HFFc6 (cell line): ENCODE measurements at places on chromosomes 13 and 19. TPM values are rescaled to one million over a fixed set of nuclear protein-coding genes. Genes with fewer than 3 reads are reported as not detected.

GRCh38 chr19:47215581-47215980, 15.4 kb downstream of the BBC3 start:
- DNase-seq, result no peak

GRCh38 chr13:25743421-25743820, 308.4 kb downstream of the SHISA2 start:
- DNase-seq, result no peak

DNA sequence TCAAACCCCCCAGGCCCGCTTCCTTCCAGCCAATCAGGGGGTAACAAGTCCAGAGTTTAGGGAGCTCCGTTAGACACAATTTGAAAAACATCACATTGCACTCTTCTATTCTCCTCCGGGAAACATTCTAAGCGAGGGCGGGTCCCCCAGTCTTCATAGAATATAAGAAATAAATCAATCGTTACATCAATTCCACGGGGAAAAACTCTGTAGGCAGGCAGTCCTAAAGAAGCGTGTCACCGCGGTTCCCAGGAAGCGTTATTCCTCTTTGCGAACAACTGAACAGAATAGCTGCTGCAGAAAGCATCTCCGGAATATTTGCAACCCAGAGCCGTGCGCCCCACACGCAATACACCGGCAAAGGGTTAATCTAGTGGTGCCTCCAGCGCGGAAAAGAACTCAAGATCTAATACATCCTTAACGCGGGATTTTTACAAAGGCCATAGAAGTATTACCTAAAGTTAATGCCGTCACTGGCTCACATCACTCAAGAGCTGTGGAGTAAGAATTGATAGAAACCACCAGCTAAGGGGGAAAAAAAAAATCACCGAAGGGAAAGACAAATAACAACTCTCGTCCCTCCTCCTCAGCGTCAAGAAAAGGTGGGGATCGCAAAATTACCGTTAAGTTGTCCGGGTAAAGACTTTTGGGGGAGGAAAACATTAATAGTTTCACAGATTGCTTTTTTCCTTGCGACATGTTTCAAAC, 65.1 kb downstream of the KCNRG start:
- DNase-seq, result peak; percentile 22

DNA sequence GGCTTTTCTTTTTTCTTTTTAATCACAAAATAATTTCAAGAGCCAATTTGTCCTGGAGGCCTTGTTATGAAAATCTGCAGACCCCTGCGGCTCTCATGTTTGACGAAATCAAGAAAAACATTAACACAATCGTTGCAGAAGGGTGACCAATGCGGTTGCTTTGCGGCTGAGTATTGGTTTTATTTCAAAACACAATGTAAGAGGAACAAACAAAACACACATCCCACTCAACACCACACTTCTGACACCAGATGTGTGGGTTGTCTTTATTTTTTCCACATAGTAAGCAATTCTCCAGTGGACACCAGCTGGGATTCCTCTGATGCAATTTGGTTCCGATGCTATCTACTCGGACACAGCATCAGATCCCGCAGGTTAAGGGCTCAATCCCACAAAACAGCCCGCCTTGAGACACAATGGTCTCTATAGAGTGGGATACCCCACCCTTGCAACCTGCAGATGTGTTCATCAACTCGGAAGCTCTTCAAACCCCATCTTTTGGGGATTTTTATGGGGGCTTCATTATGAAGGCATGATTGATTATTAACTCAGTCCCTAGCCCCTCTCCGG, 21.9 kb upstream of the CCDC124 start:
- no peak for DNase-seq

- peak; percentile 62 for DNase-seq
These were observed 16.7 kb downstream of the TICAM1 start for GRCh38 chr19:4814625-4815425.

DNA sequence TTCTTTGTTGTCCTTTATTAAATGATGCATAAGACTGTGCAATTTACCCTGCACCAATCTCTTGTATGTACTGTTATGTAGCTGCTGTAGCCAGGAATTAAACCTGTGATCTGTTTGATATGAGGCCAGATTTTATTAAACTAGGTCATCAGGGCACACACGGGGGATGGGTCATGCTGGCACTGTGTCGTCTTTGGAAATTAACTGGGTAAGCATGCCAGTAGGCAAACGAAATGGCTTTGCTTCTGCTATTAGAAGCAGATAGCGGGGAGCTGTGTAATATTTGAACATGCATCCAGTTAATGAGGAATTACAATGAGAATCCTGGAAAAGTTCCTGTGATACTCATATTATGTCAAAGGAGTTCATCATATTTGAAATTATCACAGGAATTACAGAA, 23.5 kb downstream of the MTUS2 start:
- DNase-seq, result no peak

DNA sequence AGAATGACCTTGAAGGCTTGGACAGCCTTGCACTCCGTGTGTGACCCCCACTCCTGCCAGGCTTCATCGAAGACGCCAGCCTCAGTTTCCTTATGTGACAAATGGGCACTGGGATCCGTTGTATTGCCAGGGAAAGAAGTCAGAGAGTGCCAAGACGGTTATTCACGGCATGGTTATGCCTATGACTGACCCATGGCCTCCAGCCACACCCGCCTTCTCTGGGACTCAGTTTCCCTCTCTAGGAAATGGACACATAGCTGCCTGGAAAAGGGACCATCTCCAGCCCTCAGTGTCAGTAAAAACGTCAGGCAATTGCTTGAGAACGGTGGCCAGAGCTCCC, 915 bp upstream of the UBE2S start:
- no peak for DNase-seq

- DNase-seq, result no peak
These were observed at the start of gene CACNG7 for GRCh38 chr19:53908935-53909415. Gene CACNG7, plus strand, starts transcription at chr19:53909278. Its CDS starts 3,554 bp downstream, at chr19:53912832.

DNA sequence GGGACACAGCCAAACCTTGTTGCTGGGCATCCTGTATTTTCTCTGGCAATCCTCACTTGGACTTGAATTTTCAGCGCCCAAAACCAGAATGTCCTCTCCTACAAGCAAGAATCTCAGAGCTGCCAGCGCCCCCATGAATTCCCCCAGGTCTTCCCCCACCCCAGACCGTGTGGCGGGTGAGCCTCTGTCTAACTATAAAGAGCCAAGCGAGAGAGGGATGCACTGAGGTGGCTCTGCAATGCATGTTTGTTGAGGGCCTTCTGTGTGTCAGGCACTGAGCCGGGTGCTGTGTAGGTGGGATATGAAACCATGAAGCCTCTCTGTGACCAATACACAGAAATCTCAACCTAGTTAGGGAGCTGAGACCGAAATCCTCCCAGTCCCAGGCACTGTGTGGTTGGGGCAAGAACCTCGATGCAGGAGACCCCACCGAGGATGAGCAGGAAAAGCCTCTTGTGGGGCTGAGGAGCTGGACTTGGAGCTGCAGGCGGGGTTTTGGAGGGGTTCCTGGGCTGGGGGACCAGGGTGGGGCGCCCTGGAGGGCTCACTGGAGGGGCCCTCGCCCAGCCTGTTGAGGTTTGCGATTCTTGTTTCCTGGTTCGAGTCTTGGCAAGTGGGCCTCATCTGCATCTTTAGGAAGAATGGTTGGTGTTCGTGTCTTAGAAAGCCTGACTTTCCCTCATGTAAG, 12.4 kb upstream of the PROZ start:
- DNase-seq, result no peak

DNA sequence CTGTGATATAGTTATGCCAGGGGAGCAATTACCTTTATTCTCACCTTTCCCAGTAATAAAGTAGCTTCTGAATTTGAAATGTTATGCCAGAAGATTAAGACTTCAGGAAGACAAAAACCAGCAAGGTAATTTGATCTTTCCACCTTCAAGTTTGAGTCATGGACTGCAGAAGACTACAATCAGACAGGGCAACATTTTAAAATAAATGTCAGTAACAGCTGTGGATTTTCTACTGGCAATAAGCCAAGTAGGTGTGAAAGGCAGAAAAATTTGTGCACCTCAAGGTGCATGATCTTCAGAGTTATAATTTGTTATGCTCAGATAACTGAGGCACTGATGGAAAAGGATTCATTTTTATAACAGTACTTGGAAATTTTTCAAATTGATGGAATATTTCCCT, 54.9 kb downstream of the SLITRK1 start:
- DNase-seq, result no peak

GRCh38 chr19:46391296-46392251, 21.8 kb downstream of the CCDC8 start:
- DNase-seq, result no peak

- peak; percentile 92 for DNase-seq
These were observed 14.1 kb upstream of the PRKD2 start for GRCh38 chr19:46731007-46731501.

GRCh38 chr19:35281303-35281702, 1.0 kb upstream of the HAMP start:
- no peak for DNase-seq

DNA sequence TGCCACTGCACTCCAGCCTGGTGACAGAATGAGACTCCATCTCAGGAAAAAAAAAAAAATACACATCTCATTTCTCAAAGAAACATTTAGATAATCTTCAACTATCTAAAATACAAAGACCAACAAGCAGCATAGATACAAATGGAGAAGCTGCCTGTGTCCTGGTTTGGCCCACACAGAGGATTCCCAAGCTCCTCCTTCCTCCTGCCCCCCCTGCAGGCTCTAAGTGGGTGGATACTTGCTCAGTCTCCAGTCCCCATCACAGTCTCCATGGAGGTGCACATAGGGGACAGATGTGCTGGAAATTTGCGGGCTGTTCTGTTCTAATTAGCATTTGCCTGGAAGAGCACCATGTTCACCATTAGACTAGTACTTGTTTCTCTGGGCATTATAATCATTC, 59.9 kb downstream of the ABCC4 start:
- DNase-seq, result no peak

DNA sequence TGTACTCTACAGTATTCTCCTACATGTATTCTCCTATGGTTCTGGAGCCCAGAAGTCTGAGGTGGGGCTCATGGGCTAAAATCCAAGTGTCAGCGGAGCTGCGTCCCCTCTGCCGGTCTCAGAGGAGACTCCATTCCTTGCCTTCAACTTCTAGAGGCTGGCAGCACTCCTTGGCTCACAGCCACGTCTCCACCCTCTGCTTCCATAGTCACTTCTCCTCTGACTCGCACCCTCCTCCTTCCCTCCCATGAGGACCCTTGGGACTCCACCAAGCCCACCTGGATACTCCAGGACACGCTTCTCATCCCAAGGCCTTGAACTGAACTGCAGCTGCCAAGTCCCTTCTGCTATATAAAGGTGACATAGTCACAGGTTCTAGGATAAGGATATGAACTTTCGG, 27.8 kb downstream of the DHRS12 start:
- no peak for DNase-seq

- peak; percentile 30 for DNase-seq
These were observed 1315.4 kb downstream of the PCDH9 start for GRCh38 chr13:65914716-65915115.

- DNase-seq, result no peak
These were observed 15.3 kb upstream of the COLGALT1 start for GRCh38 chr19:17540174-17540573.

GRCh38 chr19:3350014-3350663, 16.2 kb upstream of the NFIC start:
- no peak for DNase-seq

GRCh38 chr13:42547612-42548011, 26.3 kb upstream of the TNFSF11 start:
- DNase-seq, result no peak

GRCh38 chr19:56671613-56671994, at the start of gene ZNF835:
Gene ZNF835, minus strand, starts transcription at chr19:56671757. Its CDS starts 6,559 bp downstream, at chr19:56665198.
- DNase-seq, result no peak

DNA sequence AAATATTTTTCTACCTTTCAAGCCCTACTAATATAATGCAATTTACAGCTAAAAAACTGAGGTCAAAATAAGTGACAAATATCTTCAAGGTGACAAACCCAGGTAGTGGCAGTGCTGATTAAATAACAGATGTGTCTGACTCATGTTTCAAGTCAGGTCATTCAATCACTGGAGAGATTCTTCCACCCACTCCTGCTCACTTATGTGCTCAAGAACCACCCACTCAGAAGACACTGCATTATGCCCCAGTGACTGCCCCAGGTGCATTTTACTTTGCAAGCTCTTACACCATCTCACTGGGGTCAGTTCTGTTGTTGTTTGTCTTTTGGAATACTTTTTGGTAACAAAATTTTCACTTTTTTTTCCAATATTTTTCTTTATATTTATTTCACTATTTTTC, 2.2 kb downstream of the ZNF100 start:
- DNase-seq, result no peak

DNA sequence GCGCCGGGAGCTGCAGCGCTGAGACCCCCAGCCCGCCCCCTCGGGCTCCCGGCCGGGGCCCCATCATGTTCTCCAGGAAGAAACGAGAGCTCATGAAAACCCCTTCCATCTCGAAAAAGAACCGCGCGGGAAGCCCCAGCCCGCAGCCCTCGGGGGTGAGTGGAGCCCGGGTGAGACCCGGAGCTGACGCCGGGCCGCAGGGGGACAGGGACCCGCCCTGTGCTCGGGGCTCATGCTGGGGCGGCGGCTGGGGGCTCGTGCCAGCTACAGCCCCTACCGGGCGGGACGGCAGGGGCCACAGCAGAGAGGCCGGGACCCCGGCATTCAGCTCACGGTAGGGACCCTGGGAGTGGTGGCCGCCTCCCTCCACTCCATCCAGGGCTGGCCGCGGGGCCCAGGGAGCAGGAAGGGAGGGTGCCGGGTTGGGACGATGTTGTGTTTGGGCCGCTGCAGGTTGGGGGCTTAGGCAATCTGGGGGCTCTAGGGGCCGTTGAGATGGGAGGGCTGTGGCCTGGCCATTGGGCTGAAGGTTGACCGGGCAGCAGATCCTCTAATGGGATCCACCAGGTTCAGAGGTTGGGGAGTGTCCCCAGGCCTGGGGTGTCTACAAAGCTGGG, 482 bp downstream of the ARHGAP45 start:
- no peak for DNase-seq

DNA sequence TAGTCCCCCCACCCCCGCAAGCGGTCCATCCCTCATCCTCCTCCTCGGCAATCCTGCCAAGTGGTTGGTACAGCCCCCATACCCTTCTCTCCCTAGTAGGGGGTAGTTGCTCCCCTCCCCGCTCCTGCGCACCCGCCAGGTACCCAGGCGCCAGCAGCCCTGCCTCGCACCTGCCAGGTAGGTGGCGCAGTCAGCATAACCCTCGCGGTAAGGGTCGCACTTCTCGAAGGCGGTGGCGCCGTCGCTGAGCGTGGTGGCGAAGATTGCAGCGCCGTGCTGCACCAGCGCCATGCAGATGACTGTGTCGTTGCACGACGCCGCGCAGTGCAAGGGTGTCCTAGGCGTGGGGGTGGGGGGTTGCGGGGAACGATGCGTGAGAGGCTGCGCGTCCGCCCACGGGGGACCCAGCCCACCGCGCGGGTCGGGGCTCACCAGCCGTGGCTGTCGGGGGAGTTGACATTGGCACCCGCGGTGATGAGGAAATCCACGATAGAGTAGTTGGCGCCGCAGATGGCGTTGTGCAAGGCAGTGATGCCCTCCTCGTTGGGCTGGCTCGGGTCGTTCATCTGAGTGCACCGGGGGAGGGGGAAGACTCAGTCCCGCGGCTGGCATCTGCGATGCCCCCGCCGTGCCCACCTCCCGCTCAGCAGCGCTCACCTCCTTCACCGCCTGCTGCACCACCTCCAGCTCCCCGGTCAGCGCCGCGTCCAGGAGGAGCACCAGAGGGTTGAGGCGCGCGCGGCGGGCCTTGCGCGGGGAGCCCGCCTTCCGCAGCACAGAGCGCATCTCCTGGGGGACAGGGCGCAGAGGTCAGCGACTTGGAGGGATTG, 15.2 kb upstream of the ERCC2 start:
- DNase-seq, result no peak

UBL3 gene
- total RNA-seq, result 38.7 to 56.9 TPM (median 51.6 TPM) in 3 replicates

KCTD4 gene
- total RNA-seq, result 0.73 to 3.6 TPM (median 3.0 TPM) in 3 replicates

ZNF837 gene
- 0.79 to 1.6 TPM (median 1.3 TPM) in 3 replicates for total RNA-seq

RASGRP4 gene
- not detected in 3 replicates for total RNA-seq

TMEM272 gene
- not detected in 3 replicates for total RNA-seq

SHISA7 gene
- not detected in 2 replicates for total RNA-seq

C19orf67 gene
- total RNA-seq, result not detected in 3 replicates

FREM2 gene
- 0.03 TPM in 1 of 2 replicates, not detected in the other for total RNA-seq
